ENCODE measurements at places on chromosomes 7 and 10. TPM values are rescaled to one million over a fixed set of nuclear protein-coding genes. Genes with fewer than 3 reads are reported as not detected.
A peak's percentile ranks its signal among the peaks of the same experiment; 100 is the strongest.

- DNase-seq = no peak
Observed at GRCh38 chr7:87564296-87564963, 36.3 kb downstream of the ABCB1 start.

GRCh38 chr7:68400783-68401182 lies 1197.5 kb upstream of the AUTS2 start:
- no peak for DNase-seq

DNA sequence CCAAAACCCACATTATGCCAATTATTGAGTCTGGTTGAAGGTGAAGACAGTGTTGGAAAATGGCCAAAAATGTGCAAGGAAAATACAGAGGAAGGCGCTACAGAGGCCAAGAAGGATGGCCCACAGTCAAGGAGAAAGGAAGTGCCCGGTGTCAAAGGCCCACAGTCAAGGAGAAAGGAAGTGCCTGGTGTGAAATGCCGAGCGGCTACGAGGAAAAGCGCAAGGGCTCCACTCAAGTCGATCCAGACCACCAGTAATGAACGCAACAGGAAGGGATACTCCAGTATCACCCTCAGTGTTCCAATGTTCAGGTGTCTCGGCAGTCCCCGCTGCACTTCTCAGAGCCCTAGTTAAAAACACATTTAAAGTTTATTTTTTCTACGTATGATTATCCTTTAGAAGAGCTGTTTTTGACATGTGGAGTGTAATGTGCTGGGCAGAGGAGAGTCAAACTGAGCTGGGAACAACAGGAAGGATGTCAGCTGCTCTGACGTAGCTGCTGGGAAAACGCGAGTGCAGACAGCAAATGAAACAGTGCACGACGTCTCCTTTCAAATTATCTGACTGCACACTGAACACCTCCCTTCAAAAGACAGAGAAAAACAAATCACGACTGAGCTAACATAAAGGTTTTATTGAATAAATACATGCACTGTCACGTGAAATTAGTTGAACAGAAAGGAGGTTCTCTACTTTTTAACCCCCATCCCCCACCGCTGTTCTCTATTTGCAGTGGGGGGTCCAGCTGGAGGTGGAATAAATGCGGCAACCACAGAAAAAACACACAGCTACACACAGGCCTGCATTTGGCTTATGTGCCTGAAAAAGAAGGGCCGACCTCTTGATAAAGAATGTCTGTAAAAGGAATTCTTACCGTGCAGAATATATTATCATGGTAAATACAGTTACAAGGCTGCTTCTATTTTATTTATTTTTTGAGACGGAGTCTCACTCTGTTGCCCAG lies 26.1 kb upstream of the NCAPG2 start:
- DNase-seq = no peak

GRCh38 chr10:7738536-7739407 lies 35.7 kb downstream of the ITIH2 start:
- no peak for DNase-seq

GRCh38 chr10:59133841-59134593 lies 42.4 kb upstream of the PHYHIPL start:
- DNase-seq = no peak

DNA sequence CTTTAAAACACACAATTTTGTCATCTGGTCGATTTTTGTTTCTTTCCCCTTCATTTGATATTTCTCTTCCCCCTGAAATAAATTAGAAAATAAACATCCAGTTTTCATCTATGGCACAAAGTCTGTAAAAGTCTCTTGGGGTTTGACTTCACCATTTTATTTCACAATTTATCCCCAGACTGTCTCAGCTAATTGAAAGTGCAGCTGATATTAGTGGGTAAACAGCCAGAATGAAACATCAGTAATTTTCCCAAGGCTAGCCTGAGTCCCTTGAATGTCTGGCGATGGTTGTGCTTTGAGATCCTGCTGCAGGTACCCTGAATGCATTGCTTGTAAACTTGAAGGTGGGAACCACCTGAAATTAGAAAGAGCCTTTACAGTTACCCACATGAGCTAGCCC lies 60.6 kb upstream of the NEBL start:
- no peak for DNase-seq

GRCh38 chr7:10677668-10678232 lies 295.9 kb upstream of the PHF14 start:
- no peak for DNase-seq

GRCh38 chr10:79293841-79294581 lies 53.3 kb upstream of the PPIF start:
- peak; percentile 57 for DNase-seq

DNA sequence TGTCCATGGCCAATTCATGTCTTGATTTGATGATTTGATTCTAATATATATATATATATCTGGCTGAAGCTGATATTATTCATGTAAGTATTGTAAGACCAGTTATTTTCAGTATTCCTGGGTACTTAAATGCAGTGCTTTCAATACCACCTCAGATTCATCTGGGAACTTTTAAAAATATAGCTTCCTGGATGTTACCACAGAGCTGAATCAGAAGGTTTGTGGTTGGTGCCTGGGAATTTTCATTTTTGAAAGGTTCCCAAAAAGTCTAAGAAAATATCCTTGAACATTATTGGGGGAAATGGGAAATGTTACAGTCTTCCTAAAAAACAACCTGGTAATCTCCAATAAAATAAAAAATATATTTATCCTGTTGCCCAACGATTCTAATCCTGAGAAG lies 10.7 kb upstream of the PPP3CB start:
- no peak for DNase-seq

GRCh38 chr7:96329241-96329640 lies 7.3 kb upstream of the SLC25A13 start:
- DNase-seq = no peak

DNA sequence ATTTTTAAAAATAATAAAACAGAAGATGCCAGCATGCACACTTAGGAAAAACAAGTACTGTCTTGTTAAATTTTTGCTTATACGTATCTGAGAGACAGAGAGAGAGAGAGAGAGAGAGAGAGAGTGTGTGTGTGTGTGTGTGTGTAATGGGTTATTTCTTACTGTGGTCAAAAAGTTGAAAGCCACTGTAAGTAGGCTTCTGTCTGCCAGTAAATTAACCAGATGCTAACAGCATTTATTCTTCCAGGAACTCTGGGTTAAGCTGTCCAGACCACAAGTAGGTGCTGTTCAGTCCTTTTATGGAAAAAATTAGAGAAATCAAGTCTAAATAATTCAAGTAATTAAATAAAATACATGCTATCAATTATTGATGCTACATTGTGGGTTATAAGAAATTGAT lies 39.7 kb downstream of the RNF32 start:
- no peak for DNase-seq

GRCh38 chr7:71843676-71844075 lies 568.5 kb downstream of the CALN1 start:
- no peak for DNase-seq

DNA sequence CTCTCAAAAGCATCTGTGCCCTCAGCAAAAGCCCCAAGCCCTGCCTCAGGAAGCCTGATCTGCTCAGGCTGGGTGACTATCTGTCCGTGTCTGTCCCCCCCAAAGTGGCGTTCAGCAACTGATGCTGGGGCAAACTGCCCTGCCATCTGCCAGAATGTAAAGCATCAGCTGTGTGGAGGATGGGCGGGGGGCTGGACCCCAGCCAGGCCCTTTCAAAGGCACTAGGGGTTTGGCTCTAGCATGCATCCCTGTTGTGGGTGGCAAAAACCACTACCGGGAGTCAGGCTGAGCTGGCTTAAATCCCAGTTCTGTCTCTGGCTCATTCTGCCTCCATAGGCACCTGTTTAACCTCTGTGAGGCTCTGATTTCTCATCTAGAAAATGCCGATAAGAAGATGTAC lies 35.5 kb downstream of the GPRIN2 start:
- DNase-seq = peak; percentile 25

GRCh38 chr7:75739796-75740672 lies 1.3 kb upstream of the HIP1 start:
- DNase-seq = no peak

GRCh38 chr10:22646388-22646853 lies 68.0 kb downstream of the PIP4K2A start:
- no peak for DNase-seq

GRCh38 chr10:69577268-69578232 lies 4.3 kb upstream of the NEUROG3 start:
- no peak for DNase-seq

DNA sequence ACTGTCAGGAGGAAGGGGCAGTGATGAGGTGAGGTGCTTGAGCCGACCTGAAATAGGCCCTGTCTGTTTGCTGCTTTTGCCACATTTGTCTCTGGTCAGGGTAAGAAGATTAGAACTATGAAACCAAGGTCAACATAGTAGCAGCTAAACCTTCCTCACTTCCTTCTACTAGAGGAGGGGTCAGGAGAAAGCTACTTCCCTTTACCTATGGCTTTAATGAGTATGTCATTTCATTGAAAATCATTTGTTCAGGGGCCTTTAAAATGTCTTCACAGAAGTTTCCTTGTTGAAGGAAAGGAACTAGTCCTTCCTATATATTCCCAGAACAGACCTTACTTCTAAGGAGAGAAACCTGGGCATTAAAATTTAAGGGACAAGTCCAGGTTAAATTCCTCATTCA lies 19.0 kb downstream of the HYAL4 start:
- no peak for DNase-seq

- DNase-seq = no peak
Observed at GRCh38 chr10:133292919-133293809, 15.5 kb downstream of the TUBGCP2 start.

- no peak for DNase-seq
Observed at GRCh38 chr10:89241026-89241425, 10.5 kb downstream of the LIPA start.

- peak; percentile 28 for DNase-seq
Observed at GRCh38 chr10:124636271-124636995, 107.7 kb downstream of the FAM53B start.

LRRC17 gene
- total RNA-seq = 1.9 TPM

SLC26A3 gene
- not detected for total RNA-seq

HOXA4 gene
- total RNA-seq = 0.15 TPM

HACD1 gene
- total RNA-seq = 160 TPM

FAM131B gene
- total RNA-seq = 0.57 TPM

EPHA1 gene
- total RNA-seq = not detected

PTPRE gene
- 15.1 TPM for total RNA-seq

SCART1 gene
- total RNA-seq = 0.45 TPM

NXPH1 gene
- not detected for total RNA-seq

DGKI gene
- 0.47 TPM for total RNA-seq

All from left ventricle myocardium superior (tissue), 1 donor.